Activated CD8-positive, alpha-beta memory T cell treated with anti-CD3 and anti-CD28 coated beads for 1 hour (primary cell): ENCODE measurements at places on chromosomes 7 and 10.

GRCh38 chr10:34813626-34814222 lies 1.4 kb downstream of the PARD3 start:
- no peak for DNase-seq

GRCh38 chr7:13742811-13743210 lies 246.7 kb downstream of the ETV1 start:
- no peak for DNase-seq

DNA sequence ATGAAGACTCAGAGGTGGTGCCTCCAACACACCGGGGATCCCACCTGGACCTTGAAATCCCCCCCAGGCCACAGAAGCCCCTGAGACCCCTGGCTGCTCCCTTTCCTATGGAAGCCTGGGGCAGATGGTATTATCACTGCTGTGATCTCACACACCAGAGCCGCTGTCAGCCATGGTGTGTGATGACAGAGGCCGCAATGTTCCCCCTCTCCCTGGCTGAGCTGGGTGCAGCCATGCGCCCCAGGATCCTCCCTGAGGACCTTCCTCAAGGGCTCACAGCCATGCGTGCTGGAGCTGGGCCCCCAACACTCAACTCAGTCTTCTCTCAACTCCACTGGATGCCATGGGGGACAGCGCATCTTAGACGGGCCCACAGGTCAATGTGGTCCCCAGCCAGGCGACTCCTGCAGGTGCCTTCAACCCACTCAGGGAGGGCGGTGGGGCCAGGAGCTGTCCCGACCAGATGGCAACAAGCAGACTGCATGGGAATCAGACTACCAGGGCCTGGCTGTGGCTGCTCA lies 44.9 kb downstream of the VIPR2 start:
- DNase-seq, result no peak

- DNase-seq, result no peak
These were observed 11.5 kb upstream of the MALSU1 start for GRCh38 chr7:23287612-23288011.

GRCh38 chr7:131040467-131040932 lies 287.2 kb upstream of the MKLN1 start:
- DNase-seq, result no peak

DNA sequence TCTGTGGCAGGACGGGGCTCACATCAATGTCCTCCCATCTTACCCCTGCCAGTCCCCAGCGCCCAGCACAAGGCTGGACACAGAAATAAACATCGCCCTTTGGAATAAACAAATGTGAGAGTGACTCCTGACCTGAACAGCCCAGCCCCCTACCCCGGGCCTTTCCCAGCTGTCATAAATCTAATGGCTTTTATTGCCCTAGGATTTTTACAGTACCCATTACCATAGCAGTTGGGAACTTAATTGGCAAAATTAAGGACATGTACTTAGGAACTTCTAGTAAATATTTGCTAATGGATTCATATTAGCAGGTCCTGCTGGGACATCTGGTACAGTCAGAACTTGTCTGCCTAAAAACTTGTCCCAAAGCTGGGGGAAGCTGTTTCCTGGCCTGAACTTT lies 76.6 kb downstream of the GLRX3 start:
- DNase-seq, result no peak

DNA sequence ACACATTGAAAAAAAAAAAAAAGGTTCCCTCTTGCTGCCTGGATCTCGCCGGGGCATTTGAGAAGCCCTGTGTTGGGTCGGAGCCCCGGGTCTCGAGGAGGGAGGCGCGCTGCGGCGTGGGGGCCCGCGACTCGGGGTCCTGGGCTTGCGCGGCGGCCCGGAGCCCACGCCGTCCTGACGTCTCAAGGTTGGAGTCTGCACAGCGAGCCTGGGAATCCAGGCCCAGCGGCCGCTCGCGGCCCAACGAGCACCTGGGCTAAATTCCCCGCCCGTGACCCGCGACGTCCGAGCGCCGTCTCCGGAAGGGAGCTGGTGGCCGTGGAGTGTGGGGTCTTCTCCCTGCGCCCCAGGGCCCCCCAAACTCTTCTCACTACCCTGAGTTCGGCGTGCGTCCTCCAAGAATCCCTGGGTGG lies 1.4 kb upstream of the CTBP2 start:
- no peak for DNase-seq
